Mesangial cell (primary cell): ENCODE measurements at places on chromosomes 7 and 10. TPM values are rescaled to one million over a fixed set of nuclear protein-coding genes. Genes with fewer than 3 reads are reported as not detected.

The SPDYE11 gene
- not detected in 2 replicates for total RNA-seq

The LHPP gene
- 7.5 and 17.1 TPM in 2 replicates for total RNA-seq

The ACBD7 gene
- 1.8 and 2.3 TPM in 2 replicates for total RNA-seq

The ACTL6B gene
- not detected in 2 replicates for total RNA-seq

The MRLN gene
- total RNA-seq, result not detected in 2 replicates

The CYP3A5 gene
- total RNA-seq, result 0.16 and 3.4 TPM in 2 replicates

The DENND2A gene
- total RNA-seq, result 4.7 and 20.7 TPM in 2 replicates

The POT1 gene
- 15.6 and 17.9 TPM in 2 replicates for total RNA-seq

The HTR7 gene
- 0.13 and 0.49 TPM in 2 replicates for total RNA-seq

The ZNF727 gene
- total RNA-seq, result not detected in 2 replicates

The EDRF1 gene
- total RNA-seq, result 8.4 and 12.7 TPM in 2 replicates

The OPN1SW gene
- total RNA-seq, result not detected in 2 replicates

The OLAH gene
- total RNA-seq, result 0.89 and 3.1 TPM in 2 replicates

The LIPF gene
- total RNA-seq, result not detected in 2 replicates

The ZSCAN25 gene
- 7.3 and 8.4 TPM in 2 replicates for total RNA-seq

The CASD1 gene
- 6.4 and 8.6 TPM in 2 replicates for total RNA-seq

The LIPM gene
- total RNA-seq, result not detected in 2 replicates

The CALHM3 gene
- not detected in 2 replicates for total RNA-seq

The CEP41 gene
- 13.4 and 28.2 TPM in 2 replicates for total RNA-seq

The PNLIPRP2 gene
- total RNA-seq, result not detected in 2 replicates

The BTBD16 gene
- total RNA-seq, result 1.4 TPM in 1 of 2 replicates, not detected in the other

The STK31 gene
- total RNA-seq, result not detected in 2 replicates

The ACSM6 gene
- not detected in 2 replicates for total RNA-seq

The LIPN gene
- total RNA-seq, result not detected in 2 replicates

The AKR1C8 gene
- not detected in 2 replicates for total RNA-seq

The AMPH gene
- 0.49 and 0.51 TPM in 2 replicates for total RNA-seq

The NUP205 gene
- total RNA-seq, result 25.9 and 83.1 TPM in 2 replicates

The GPR15LG gene
- total RNA-seq, result 1.1 TPM in 1 of 2 replicates, not detected in the other

The PLEKHS1 gene
- total RNA-seq, result not detected in 2 replicates

The TAF5 gene
- 2.2 and 4.9 TPM in 2 replicates for total RNA-seq

The FAM237B gene
- total RNA-seq, result not detected in 2 replicates

The CXCL12 gene
- 0.81 and 4.7 TPM in 2 replicates for total RNA-seq
